ENCODE measurements at places on chromosomes 6 and 20.

GRCh38 chr20:38067717-38068365 is 34.3 kb downstream of the RPRD1B start:
- DNase-seq: no peak

DNA sequence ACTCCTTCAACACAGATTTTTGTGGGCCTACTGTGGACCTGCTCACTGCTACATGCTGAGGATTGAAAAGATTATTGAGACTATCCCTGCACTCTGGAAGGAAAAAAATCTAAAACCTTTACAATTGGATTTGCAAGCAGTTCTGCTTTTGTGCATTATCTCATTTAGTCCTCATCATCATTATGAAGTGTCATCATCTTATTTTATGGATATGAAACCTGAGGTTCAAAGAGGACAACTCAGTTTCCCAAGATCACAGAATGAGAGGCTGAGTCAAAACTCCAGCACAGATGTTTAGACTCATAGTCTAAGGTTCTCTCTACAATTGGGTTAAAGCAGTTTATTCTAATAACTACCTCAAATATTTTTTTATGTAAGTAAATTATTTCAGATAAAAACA is 160.2 kb upstream of the MARCKS start:
- DNase-seq: no peak

DNA sequence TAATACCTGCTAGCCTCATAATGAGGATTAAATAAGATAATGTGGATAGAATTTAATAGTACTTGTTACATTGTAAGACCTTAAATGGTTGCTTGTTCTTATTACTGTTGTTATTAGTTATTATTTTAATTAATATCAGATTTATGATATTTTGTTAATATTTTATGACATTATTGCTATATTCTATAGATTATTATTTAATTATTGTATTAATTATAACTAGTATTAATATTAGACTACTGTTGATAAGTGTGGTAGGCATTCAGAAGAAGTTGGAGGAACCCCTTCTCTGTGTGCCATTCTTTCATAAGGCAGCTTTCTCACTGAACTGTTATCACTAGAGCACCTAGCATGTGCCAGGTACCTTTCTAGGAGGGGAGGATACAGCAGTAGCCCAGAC is 2.6 kb upstream of the NEDD9 start:
- DNase-seq: no peak

- DNase-seq: no peak
These were observed 145.4 kb downstream of the DST start for GRCh38 chr6:56497240-56497639.

DNA sequence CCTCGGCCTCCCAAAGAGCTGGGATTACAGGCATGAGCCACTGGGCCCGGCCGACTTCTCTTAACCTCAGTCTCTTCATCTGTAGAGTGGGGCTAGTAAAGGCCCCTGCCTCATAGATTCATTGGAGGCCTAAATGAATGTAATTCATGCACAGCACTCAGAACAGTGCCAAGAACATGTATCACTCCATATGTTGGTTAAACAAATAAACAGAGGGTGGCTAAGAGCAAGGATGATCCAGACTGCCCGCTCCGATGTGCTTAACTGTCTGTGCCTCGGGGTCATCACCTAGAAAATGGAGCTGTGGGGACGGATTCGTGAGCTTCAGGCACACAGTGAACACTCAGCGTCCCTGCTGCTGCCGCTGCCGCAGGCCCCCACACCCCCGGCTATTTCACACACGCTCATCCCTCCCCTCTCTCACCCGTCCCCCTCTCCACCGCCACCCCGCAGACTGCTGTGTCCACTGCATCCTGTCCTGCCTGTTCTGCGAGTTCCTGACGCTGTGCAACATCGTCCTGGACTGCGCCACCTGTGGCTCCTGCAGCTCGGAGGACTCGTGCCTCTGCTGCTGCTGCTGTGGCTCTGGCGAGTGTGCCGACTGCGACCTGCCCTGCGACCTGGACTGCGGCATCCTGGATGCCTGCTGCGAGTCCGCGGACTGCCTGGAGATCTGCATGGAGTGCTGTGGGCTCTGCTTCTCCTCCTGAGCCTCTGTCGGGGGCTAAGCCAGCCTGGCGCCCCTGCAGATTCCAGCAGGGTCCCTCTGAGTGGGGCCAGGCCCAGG is 14.8 kb downstream of the MDFI start:
- no peak for DNase-seq

GRCh38 chr6:169157197-169158148 is 96.2 kb downstream of the THBS2 start:
- no peak for DNase-seq

GRCh38 chr6:83169106-83169505 is 24.0 kb downstream of the PGM3 start:
- no peak for DNase-seq

DNA sequence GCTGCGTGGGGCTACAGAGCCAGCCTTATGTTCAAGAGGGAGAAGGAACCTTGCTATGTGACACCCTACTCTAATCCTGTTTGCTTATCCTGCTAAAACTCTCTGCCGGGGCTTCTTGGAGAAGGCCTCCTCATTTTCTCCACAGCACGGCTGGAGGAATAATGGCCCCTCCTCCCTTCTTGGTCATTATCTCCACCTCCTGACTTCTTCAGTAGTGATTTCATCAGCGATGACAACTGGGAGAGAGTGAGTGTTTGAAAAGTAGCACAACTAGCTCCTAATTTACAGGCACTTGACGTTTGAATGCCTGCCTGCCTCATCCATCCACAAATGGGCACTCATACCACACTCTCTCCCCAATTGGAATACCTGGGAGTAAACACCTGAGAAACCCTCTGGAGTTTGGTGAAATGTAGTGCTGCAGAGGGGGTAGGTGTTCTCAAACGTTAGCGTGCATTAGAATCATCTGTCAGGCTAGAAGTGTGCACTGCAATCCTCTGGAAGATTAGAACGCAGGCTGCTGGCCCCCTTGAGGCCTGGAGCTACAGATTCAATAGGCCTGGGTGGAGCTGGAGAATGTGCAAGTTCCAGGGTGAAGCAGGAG is 148.5 kb downstream of the FOXC1 start:
- DNase-seq: no peak

DNA sequence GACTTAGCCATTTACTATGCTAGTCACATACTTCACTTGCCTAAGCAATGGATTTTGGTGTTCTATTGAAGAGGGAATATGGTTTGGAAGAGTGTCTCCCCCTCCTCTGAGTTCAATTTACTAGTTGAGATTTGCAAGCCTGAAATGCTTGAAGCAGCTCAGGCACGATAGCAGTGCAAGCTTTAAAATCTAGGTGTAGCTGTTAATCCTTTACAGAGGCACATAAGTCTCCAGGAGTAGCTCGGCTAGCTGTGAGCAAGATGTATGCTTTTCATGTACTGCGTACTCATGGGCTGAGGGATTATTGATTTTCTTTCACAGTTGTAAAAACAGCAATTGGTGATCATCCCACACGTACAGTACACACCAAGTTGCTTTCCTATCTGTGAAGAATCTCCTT is 726 bp downstream of the FLRT3 start:
- DNase-seq: no peak

DNA sequence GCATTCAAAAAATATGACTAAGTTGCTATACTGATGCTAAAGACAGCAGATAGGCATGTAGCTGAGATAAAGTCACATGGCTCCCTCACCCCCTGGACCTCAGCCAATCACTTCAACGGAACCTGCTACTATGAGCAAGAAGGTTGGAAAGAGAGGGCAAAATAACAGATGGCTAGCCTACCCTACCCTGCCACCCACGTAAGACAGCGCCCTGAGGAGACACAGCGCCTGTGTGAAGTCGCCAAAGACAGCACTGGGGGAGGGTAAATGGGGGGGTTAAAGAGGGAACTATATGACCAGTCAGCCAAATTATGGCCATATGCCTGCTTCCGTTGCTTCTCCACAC is 163.2 kb downstream of the RALGAPA2 start:
- no peak for DNase-seq

GRCh38 chr6:19827247-19827646 is 9.9 kb upstream of the ID4 start:
- DNase-seq: no peak

GRCh38 chr6:32627249-32627648 is 10.0 kb upstream of the HLA-DQA1 start:
- no peak for DNase-seq

DNA sequence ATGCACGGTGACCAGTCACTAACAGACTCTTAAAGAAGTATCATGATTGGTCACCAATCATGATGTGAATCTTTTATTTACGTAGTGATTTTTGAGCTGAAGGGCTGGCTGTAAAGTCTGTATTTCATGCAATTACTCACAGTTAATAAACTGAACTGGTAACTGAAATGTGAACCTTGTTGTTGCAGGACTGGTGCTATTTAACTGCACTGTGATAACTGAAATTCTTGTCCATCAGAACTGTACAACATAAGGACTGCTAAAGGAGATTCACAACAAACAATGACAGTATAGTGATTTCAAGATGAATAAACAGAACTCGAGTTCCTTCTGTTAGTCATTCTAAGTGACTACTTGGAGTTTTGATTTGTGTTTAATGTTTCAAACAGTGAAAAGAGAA is 316.6 kb downstream of the TPBG start:
- DNase-seq: no peak

- DNase-seq: no peak
These were observed 311.1 kb downstream of the C6orf118 start for GRCh38 chr6:164998297-164998696.

- no peak for DNase-seq
These were observed 17.7 kb downstream of the PDSS2 start for GRCh38 chr6:107441682-107442081.

GRCh38 chr20:1108437-1108920 is 9.9 kb upstream of the PSMF1 start:
- peak; percentile 10 for DNase-seq

GRCh38 chr6:14984519-14984853 is 261.4 kb upstream of the JARID2 start:
- no peak for DNase-seq

DNA sequence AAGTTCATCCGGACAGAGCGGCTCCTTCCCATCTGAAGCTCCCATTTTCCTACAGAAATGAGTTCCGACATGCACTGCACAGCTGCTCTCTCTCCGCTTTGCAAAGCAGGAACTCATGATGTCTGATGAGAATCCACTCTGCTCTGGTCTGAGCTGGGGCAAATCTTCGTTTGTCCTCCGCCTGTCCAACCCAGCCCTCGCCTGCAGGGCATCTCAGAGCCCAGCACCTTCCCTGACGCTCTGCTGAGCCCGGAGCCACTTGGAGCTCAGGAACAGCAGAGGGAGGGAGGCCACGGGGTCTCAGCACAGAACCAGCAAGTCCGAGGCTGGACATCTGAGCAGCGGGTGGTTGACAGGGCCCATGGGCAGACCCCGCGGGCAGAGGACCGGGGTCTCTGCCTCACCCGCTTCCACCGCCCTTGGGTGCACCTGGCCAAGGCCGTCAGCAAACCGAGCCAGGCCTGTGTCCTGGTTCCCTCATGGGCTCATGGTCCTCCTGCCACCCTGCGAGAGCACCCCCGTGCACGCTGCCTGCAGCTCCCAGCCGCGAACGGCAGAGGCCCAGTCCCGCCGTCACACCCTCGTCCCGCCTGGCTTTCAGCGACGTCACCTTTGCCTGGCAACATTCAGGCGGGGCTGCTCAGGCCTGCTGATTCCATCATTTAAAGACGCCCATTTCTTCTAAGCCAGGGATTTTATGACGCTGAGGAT is 78.5 kb upstream of the BHLHE23 start:
- DNase-seq: no peak

DNA sequence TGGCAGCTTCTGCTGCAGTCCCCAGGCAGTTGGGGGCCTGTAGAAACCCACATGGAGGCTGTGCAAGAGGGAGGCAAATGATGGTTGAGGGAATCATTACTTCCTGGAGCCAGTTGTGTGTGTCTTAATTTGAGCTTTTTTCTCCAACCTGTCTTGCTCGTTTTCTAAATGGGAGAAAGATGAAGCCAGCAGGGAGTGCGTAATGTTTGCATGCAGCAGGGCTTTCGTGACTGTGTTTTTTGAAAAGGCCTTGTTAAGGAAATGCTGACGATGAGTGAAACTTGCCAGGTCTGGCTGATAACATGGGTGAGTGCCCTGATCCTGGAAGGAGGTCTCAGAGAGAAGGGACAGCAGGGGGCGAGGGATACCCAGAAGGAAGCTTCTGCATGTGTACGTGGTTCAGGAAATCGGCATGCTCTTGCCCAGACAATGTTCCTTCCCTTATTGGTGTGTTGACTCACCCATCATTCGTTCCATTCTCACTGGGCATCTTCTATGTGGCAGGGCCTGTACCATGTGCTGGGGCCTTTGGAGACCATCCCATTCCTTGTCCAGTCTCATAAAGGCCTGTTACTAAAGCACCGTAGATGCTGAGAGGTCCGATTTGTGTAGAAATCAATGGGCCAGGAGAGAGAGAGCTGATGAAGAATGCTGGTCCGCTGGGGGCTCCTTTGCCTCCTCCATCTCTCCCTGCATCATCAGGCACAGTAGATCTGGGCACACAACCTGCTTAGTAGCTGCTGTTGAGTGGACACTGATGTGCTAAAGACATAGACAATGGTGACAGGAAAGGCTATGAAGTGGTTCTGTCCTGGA is 27.4 kb downstream of the GLP1R start:
- no peak for DNase-seq

- no peak for DNase-seq
These were observed 1.2 kb downstream of the UQCC1 start for GRCh38 chr20:35410613-35411012.

DNA sequence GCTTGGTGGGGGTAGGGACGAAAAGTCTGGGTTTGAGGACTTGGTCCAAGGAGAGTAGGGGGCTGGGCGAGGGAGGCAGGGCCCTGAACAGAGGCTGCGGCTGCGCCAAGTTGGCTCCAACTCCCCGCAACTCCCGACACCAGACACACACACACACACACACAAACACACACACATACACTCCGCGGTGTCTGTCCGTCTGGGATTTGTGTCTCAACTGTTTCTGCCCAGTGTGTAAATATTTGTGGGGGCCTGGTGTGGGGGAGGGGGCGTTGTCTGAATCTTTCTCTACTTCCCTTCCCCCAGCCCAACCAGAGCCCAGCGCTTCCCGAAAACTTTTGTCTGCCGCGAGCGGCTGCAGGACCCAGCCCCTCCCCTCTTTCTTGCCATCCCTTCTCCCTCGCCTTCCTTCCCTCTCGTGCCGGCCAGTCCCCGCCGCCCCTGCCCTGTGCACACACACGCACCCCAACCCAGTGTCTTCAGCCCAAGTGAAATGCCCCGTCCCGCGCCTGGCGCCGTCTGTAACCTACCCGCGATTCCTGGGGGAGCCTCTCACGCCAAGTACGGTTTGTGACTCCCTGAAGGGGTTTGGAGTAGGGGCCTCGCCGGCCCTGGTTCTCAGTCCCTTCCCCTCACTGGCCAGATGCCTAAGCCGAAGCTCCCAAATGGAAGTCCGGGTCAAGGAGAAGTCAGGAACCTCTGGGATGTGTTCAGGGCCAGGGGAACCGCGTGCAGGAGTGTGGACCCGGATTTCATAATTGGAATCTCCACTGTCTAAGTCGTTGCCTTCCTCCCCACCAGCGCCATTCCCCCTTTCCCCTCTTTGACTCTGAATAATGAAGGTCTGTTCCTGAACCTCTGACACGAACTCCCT is 904 bp downstream of the MDFI start:
- no peak for DNase-seq

- no peak for DNase-seq
These were observed 138.7 kb downstream of the FOXO3 start for GRCh38 chr6:108699290-108700041.
